ENCODE measurements at places on chromosomes 1 and 21. TPM values are rescaled to one million over a fixed set of nuclear protein-coding genes. Genes with fewer than 3 reads are reported as not detected.
A peak's percentile ranks its signal among the peaks of the same experiment; 100 is the strongest.

GRCh38 chr1:44290250-44291094 lies 64.6 kb downstream of the ERI3 start:
- no peak overlapping the region for H3K4me3 ChIP-seq
- no peak for ATAC-seq

The DCDC2B gene
- total RNA-seq: 0.37 TPM

GRCh38 chr1:41044187-41044586 lies 22.7 kb upstream of the SLFNL1 start:
- H3K36me3 ChIP-seq: peaks cover 52% of the 10 kb centered on the region
- ATAC-seq: no peak
- H3K27me3 ChIP-seq: no peaks in the 10 kb centered on the region
- no peak overlapping the region for H3K4me3 ChIP-seq
- H3K27ac ChIP-seq: peak overlapping the region; percentile 29

The FOXD3 gene
- not detected for total RNA-seq

DNA sequence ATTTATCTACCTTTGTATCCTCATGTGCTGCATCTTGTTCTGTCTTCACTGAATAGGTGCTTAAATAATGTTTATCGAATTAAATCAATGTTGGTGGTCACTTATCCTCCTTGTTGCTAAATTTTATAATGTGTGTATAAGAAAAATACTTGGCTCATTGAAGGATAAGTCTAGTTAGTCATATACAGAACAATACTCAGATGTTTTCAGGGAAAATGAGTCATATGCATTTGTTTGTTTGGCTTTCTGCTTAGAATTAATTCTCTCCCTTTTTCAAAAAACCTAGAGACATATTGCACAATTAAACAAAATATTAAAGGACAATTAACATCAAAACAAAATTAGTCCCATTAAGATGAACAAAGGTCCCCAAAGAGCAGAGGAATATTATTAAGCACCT lies 89.0 kb downstream of the UBE2U start:
- H3K4me3 ChIP-seq: no peak overlapping the region
- H3K4me1 ChIP-seq: no peaks in the 10 kb centered on the region
- no peak overlapping the region for H3K27ac ChIP-seq
- H3K27me3 ChIP-seq: peaks cover 46% of the 10 kb centered on the region

The FAM151A gene
- not detected for total RNA-seq

DNA sequence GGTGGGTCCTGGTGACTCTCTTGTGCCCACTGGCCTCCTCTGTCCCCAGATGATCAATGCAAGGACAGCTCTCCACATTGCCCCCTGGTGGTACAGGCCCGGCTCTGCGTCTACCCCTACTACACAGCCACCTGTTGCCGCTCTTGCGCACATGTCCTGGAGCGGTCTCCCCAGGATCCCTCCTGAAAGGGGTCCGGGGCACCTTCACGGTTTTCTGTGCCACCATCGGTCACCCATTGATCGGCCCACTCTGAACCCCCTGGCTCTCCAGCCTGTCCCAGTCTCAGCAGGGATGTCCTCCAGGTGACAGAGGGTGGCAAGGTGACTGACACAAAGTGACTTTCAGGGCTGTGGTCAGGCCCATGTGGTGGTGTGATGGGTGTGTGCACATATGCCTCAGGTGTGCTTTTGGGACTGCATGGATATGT lies 10.8 kb downstream of the ADAMTSL4 start:
- peaks cover 37% of the 10 kb centered on the region for H3K36me3 ChIP-seq
- H3K4me3 ChIP-seq: peak overlapping the region; percentile 98
- ATAC-seq: no peak
- H3K27me3 ChIP-seq: no peaks in the 10 kb centered on the region

GRCh38 chr1:118264343-118264742 lies 79.3 kb upstream of the SPAG17 start:
- ATAC-seq: no peak
- H3K36me3 ChIP-seq: no peaks in the 10 kb centered on the region
- H3K4me1 ChIP-seq: no peaks in the 10 kb centered on the region
- H3K27ac ChIP-seq: no peak overlapping the region
- peaks cover 3% of the 10 kb centered on the region for H3K27me3 ChIP-seq
- no peak overlapping the region for H3K4me3 ChIP-seq

- no peak for ATAC-seq
- no peaks in the 10 kb centered on the region for H3K36me3 ChIP-seq
- H3K27me3 ChIP-seq: peaks cover 47% of the 10 kb centered on the region
- no peaks in the 10 kb centered on the region for H3K4me1 ChIP-seq
- H3K27ac ChIP-seq: no peak within 1 kb of the TSS
Observed at GRCh38 chr1:165543532-165544438, at the start of gene LRRC52. LRRC52 (plus strand) TSS chr1:165544000; CDS start chr1:165544297, 297 bp downstream.

GRCh38 chr1:216902669-216903381 lies 179.6 kb upstream of the ESRRG start:
- no peaks in the 10 kb centered on the region for H3K27me3 ChIP-seq
- no peaks in the 10 kb centered on the region for H3K4me1 ChIP-seq
- no peak overlapping the region for H3K4me3 ChIP-seq

The LRRC3 gene
- total RNA-seq: 3.5 TPM

The TCHHL1 gene
- total RNA-seq: not detected

The COL9A2 gene
- 7.5 TPM for total RNA-seq

The NTMT2 gene
- not detected for total RNA-seq

The KMO gene
- total RNA-seq: 0.40 TPM

The FLG gene
- not detected for total RNA-seq

The LEFTY1 gene
- total RNA-seq: not detected

- H3K4me3 ChIP-seq: no peak overlapping the region
- H3K36me3 ChIP-seq: no peaks in the 10 kb centered on the region
- no peak overlapping the region for H3K27ac ChIP-seq
- no peak for ATAC-seq
- peaks cover 4% of the 10 kb centered on the region for H3K27me3 ChIP-seq
Observed at GRCh38 chr21:45719177-45719802, 75.8 kb downstream of the PCBP3 start.

DNA sequence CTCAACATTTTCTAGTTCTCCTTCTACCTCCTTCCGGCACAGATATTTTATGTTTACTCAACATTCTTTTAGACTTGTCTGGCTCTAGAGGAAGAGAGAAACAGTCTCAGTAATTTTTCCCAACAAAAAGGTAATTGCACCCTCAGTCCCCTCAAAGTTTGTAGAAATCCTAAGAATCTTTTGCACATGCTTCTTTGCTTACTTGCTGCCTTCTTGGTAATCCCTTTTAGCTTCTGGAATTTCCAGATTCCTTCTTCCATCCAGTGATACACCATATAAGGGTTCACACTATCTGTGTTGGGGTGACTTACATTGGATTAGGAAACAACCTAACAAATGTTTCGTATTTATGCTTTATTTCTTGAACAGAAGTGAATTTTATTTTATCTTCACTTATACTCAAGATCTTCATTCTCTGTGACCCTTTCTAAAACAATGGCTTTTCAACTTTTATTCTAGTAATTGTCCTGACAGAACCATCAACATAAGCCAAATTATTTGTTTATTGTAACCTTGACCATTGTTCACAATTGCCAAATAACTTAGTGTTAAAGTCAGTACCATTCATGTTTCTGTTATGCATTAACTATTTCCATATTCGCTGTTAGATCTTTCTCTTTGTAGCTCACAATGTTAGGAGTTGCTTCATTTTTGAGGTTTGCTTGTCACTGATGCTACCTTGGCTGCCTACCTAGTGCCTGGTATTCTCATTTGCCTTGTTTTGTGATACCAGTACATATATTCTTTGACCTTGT lies 238.1 kb downstream of the HMCN1 start:
- no peak overlapping the region for H3K4me3 ChIP-seq
- H3K36me3 ChIP-seq: no peaks in the 10 kb centered on the region
- no peaks in the 10 kb centered on the region for H3K4me1 ChIP-seq
- H3K27ac ChIP-seq: no peak overlapping the region

The DIO1 gene
- not detected for total RNA-seq

DNA sequence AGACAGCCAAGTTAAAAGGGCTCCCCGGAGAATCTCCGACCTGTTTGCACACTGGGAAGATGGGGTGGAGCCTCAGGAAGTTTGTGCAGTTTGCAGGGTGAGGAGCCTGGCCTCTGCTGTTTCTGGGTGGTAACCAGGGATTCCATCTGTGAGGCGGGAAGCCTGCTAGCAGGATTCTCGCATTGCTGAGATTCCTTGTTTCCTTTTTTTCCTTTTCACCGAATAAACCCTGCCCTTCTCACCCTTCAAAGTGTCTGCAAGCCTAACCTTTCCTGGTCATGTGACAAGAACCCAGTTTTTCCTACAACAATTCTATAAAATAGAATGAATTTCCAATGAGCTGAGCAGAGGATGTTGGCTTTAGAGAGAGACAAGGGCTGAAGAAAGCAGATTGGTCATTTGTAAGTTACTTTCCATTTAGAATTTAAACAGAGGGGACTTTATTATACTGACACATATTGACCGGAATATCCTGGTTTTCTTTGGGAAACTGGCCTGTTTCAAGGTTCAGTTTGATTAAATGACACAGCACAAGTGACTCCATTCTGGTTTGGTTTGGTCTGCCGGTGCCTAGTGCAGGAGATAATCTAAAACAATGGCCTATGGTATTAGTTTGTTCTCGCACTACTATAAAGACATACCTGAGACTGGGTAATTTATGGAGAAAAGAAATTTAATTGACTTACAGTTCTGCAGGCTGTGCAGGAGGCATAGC lies 48.7 kb upstream of the DNAH14 start:
- H3K4me3 ChIP-seq: no peak overlapping the region
- no peak overlapping the region for H3K27ac ChIP-seq
- no peaks in the 10 kb centered on the region for H3K36me3 ChIP-seq
- no peak for ATAC-seq
- peaks cover 31% of the 10 kb centered on the region for H3K27me3 ChIP-seq
- no peaks in the 10 kb centered on the region for H3K4me1 ChIP-seq

The PGLYRP4 gene
- total RNA-seq: 0.26 TPM

- no peaks in the 10 kb centered on the region for H3K36me3 ChIP-seq
- ATAC-seq: no peak
- no peak overlapping the region for H3K27ac ChIP-seq
- peaks cover 6% of the 10 kb centered on the region for H3K27me3 ChIP-seq
- peaks cover 5% of the 10 kb centered on the region for H3K4me1 ChIP-seq
- H3K4me3 ChIP-seq: no peak overlapping the region
Observed at GRCh38 chr1:212481438-212481767, 48.7 kb downstream of the NENF start.

GRCh38 chr1:156796340-156797097 lies 20.1 kb downstream of the SH2D2A start:
- ATAC-seq: no peak
- H3K36me3 ChIP-seq: peaks cover 99% of the 10 kb centered on the region
- no peak overlapping the region for H3K27ac ChIP-seq
- no peak overlapping the region for H3K4me3 ChIP-seq

The BGLAP gene
- 3.2 TPM for total RNA-seq

DNA sequence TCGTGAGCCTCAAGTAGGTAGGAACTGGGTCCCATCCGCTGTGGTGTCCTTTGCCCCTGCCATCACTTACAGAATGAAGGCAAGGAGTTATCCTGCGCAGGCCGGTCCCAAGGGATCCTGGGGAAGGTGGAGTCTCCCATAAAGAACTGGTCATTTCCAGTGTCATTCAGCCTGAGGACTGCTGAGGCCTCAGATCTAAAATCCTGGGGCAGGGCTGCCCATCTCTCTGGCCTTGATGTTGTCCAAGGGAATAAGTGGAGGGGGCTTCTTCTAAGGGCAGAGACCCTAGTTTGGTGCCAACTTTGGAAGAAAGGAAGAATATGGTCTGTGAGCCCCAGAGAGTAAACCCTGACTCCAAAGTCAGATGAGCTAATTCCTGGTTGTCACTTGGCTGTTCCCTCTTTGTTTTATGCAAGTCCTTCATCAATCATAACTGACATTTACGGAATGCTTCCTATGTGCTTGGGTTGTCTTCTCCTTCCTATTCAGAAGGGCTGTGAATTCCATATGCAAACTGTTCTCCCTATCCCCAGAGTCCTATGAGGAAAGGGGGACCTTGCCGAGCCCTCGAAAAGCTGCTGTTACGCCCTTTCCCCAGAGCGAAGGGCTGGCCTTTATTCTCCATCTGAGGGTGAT lies 6.9 kb downstream of the IFI6 start:
- H3K4me3 ChIP-seq: no peak overlapping the region
- H3K4me1 ChIP-seq: peaks cover 31% of the 10 kb centered on the region
- no peaks in the 10 kb centered on the region for H3K27me3 ChIP-seq
- ATAC-seq: no peak

DNA sequence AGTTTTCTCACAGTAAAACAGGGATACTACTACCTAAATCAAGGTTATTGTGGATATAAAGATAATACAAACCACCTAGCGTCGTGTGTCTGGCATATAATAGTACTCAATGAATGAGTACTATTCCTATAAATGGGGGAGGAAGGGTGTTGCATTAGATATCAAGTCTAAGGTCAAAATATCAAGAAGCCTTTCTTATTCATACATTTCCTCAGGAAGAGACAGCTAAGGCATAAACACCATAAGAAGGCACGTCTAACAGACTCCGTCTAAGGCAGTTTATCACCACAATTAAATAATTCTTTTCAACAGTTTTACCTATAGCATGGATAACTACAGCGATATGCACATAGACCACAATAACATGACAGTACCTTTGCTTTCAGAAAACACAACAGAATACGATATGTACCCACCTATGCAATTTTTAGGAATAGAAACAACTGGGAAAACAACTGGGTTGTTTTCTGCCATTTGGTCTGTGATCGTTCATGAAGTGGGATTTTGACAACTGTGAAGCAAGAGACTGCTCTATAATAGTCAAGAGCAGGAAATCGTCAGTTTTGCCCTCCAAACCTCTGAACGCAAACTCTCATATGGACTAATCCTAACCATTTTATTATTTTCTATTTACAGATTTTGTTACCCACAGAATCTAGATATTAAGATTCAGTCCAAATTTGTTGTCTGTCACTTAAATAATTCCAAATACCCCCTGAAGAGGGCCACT lies 53.1 kb downstream of the HNRNPR start:
- H3K27ac ChIP-seq: no peak overlapping the region
- H3K4me3 ChIP-seq: no peak overlapping the region
- H3K36me3 ChIP-seq: peaks cover 61% of the 10 kb centered on the region
- H3K4me1 ChIP-seq: no peaks in the 10 kb centered on the region
- no peak for ATAC-seq

The FBLIM1 gene
- total RNA-seq: not detected
